Panc1 (cell line): ENCODE measurements at places on chromosomes 5 and 9. TPM values are rescaled to one million over a fixed set of nuclear protein-coding genes. Genes with fewer than 3 reads are reported as not detected.

SUSD3 gene
- total RNA-seq = 5.0 TPM

CATSPER3 gene
- total RNA-seq = 0.69 TPM

IFT74 gene
- 6.0 TPM for total RNA-seq

DIAPH1 gene
- 155 TPM for total RNA-seq

TRIM14 gene
- 9.7 TPM for total RNA-seq

TMEM252 gene
- total RNA-seq = not detected
